ENCODE measurements at places on chromosomes 3 and 15.

DNA sequence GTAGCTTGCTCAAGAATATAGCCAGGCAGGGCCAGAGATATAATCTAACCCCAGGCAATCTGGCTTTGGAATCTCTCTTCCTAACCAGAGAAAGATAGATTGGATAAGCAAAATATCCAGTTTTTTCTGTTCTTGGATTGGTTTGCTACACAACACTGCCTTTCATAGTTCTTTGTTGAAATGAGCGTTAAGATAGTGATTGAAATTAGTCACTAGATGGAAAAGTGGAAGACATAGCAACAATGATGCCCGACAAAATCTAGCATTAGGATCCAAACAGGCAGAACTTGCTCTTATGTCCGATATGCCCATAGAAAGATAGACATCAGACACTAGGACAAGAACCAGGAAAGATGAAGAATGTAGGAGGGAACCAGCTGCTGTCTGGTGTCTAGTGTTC lies 77.3 kb upstream of the COL8A1 start:
- DNase-seq, result no peak

DNA sequence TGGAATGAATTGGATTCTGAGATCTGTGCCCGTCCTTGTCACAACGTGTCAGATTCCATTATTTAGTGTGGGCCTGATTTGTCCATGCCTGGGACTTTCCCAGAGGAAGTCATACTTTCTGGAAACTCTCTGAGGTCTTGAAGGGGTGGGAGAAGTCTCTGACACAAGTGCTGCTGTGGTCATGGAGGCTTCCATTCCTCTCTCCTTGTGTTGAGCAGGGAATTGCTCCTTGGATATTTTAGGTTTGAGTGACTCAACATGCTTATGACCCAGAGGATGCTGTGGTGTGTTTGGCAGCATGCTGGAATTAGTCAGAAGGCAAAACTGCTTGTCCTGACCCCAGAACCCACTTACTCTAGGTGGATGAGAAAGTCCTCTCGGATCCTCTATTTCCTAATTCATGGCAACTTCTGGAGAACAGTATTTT lies 132.1 kb downstream of the LPP start:
- no peak for DNase-seq

DNA sequence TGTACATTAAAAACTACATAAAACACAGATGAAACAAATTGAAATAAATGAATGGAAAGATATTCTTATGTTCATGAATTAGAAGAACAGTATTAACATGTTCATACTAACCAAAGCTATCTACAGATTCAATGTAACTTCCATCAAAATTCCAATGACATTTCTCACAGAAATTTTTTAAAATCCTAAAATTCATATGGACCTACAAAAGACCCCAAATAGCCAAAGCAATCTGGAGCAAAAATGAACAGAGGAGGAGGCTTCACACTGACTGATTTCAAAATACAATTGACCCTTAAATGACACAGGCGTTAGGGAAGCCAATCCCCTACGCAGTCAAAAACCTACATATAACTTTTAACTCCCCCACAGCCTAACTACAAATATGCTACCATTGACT lies 39.4 kb downstream of the KPNA1 start:
- no peak for DNase-seq

GRCh38 chr15:82393671-82394070 lies 35.9 kb upstream of the GOLGA6L9 start:
- DNase-seq, result no peak

DNA sequence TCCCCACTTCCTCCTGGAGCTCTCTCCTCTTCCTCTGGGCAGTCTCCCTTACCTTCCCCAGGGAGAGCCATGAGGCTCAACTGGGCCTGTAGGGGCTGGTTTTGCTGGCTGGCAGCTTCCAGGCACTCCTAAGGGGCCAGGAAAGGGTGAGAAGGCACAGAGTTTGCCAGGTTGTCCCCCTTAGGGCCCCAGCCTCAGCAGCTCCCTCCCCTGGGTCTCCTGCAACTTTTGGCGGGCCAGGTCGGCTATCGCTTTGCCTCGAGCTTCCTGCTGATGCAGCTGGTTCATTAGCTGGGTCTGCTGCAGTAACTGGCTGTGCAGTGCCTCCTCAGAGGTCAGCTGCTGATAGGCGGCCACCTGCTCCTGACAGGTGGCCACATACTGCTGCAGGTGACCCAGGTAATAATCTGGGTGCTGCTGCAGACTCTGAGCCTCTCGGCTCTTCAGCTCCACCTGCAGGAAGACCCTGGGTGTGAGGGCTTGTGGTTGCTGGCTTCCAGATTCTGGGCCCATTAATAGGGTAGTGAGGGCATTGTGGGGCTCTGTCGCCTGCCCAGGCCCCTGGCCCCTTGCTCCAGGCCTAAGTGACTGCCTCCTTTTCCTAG lies 29.7 kb upstream of the OR4F6 start:
- DNase-seq, result no peak

DNA sequence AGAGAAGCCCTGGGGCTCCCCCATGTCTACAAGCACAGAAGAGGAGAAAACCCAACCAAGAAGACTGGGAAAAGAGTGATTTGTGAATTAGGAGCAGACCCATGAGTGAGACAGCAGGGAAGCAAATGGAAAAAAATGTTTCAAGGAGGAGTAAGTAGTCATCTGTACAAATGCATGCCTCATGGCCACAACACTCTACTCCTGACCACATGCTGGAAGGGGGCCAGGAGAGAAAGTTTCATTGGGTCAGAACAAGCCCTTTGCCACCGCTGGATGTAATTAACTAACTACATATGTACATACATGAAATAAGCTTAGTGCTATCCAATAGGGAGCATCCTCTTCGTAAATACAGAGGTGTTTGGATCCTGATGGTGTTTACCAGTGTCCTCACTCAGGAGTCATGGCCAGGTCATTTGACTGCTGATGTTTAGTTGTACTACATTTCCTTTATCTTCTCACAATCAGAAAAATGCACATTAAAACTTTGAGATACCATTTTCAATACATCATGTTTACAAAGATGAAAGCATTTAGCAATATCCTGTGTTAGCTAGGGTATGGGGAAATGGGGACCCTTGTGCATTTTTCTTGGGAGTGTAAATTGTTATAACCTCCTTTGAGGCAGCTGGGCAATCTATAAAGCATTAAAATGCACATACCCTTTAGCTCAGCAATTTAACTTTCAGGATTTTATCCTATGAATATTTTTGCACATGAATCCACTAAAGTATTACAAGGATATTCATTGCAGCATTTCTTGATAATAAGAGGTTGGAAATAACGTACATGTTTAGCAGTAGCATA lies 27.1 kb downstream of the CLRN1 start:
- DNase-seq, result no peak

DNA sequence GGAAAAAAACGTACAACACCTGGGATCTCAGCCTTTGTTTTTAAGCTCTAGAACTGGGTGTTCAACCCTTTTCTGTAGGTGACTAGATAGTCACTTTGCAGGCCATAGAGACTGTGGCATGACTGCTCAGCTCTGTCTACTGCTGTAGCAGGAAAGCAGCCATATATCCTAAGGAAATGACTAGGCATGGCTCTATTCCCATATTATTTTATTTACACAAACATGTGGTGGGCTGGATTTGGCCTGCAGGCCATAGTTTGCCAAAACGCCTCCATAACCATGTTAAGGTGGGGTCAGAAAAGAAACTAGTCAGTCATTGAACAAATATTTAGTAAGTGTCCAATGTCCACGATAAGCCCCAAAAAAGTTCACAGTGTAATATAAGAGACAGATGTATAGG lies 452.5 kb downstream of the MCTP2 start:
- no peak for DNase-seq

- DNase-seq, result no peak
Observed at GRCh38 chr3:144663456-144664436, 692.1 kb downstream of the DIPK2A start.

GRCh38 chr3:52240886-52241370 lies 2.0 kb upstream of the TWF2 start:
- DNase-seq, result peak; percentile 33

- DNase-seq, result no peak
Observed at GRCh38 chr3:140296796-140297352, 361.9 kb downstream of the CLSTN2 start.

DNA sequence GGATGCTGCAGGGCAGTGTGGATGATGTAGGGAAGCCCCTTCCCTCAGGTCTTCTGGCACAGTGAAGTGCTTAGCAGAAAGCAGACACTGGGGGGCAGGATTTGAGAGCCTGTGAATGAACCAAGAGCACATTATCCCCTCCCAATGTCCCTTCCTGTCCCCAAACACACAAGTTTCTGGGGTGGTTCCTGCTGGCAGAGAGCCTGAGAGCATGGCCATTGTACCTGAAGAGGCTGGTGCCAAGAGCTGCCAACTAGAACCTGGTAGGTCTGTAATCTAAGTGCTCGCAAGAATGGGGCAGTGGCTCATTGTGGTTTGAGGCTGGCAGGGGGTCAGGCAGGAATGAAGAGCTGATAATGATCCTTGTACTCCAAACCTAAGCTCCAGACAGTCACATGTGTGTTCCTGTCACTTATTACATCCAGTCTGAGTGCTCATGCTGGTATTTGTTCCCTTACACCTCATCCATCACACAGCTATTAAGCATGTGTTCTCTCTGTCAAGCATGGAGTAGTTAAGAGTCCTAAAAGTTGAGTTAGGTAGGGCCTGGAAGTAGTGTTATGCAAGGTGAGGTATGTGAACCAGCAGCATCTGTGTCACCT lies 6.7 kb upstream of the CCR1 start:
- DNase-seq, result peak; percentile 12

GRCh38 chr3:106247902-106248684 lies 379.3 kb upstream of the CBLB start:
- DNase-seq, result no peak

GRCh38 chr15:36911322-36911944 lies 188.9 kb downstream of the MEIS2 start:
- DNase-seq, result no peak

- DNase-seq, result no peak
Observed at GRCh38 chr3:41792806-41793205, 169.1 kb downstream of the ULK4 start.

DNA sequence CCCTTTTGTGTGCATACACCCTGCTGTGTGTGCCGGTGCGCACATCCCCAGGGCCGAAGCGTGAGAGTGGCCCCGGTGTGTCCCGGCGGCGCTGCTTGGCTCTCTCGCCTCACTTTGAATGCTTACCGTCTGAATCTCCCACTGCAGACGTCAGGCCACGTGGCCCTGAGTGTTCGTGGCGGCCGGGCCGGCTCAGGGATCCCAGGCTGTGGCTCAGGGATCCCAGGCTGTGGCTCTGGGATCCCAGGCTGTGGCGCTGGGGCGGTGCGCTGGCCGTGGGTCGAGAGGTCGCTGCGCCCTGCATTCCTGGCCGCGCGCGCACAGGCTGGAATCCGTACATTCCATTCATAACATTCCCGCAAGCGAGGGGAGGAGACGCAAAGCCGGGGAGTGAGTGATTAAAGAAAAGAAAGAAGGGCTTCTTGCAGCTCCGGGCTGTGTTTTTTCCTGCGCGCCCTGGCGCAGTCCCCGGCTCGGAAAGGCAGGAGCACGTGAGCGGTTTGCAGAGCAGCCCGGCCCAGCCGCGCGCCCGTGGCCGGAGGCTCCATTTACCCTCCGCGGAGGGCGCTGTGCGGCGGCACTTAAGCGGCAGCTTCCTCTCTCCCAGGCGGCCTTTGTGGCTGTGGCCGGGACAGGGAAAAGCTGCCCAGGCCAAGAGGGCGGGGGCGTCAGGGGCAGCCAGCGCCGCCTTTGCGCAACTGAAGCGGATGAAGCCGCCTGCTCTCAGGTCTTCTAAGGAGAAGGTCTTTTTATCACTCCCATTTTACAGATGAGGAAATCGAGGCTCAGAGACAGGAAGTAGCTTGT lies 87.0 kb upstream of the ALDH1L1 start:
- peak; percentile 91 for DNase-seq

All from retina (tissue), 1 donor.